ENCODE measurements at places on chromosomes 12 and 14. TPM values are rescaled to one million over a fixed set of nuclear protein-coding genes. Genes with fewer than 3 reads are reported as not detected.

The SCNN1A gene
- total RNA-seq = 1.6 TPM

The SPIC gene
- total RNA-seq = not detected

The GPD1 gene
- total RNA-seq = 0.13 TPM

The TSHR gene
- under 0.01 TPM for total RNA-seq

The JDP2 gene
- total RNA-seq = 122 TPM

The SRP54 gene
- total RNA-seq = 89.1 TPM

The PLEKHG7 gene
- not detected for total RNA-seq

The CCDC196 gene
- total RNA-seq = not detected

The NAV3 gene
- 10.6 TPM for total RNA-seq

The HOXC4 gene
- 2.2 TPM for total RNA-seq

The RIPK3 gene
- 180 TPM for total RNA-seq

The ANO2 gene
- 0.32 TPM for total RNA-seq

The KLRB1 gene
- not detected for total RNA-seq

The SERPINA3 gene
- total RNA-seq = 24.2 TPM

The HPD gene
- total RNA-seq = 3.2 TPM

The MEG3 gene
- total RNA-seq = 501 TPM

The YEATS4 gene
- total RNA-seq = 16.3 TPM

The SOCS2 gene
- total RNA-seq = 26.7 TPM

The TBX5 gene
- 5.5 TPM for total RNA-seq

The LRRC43 gene
- total RNA-seq = 1.0 TPM

The MAP1LC3B2 gene
- total RNA-seq = 0.97 TPM

The ARHGEF40 gene
- total RNA-seq = 30.7 TPM

The SAMD15 gene
- total RNA-seq = 8.5 TPM

The KRT84 gene
- not detected for total RNA-seq

The KLRC3 gene
- 0.22 TPM for total RNA-seq

The DPPA3 gene
- not detected for total RNA-seq

The PSME1 gene
- total RNA-seq = 104 TPM

The BBS10 gene
- 20.0 TPM for total RNA-seq

The HOXC5 gene
- total RNA-seq = 3.3 TPM

The FAM161B gene
- 8.4 TPM for total RNA-seq

The GYS2 gene
- not detected for total RNA-seq

The GPR33 gene
- total RNA-seq = not detected

The CLEC1B gene
- total RNA-seq = not detected

The LHX5 gene
- total RNA-seq = not detected

The RNU4-1 gene
- under 0.01 TPM for total RNA-seq

The SIX4 gene
- 42.6 TPM for total RNA-seq

The PTPRB gene
- total RNA-seq = 0.32 TPM

The CMA1 gene
- total RNA-seq = not detected

The NOS1 gene
- not detected for total RNA-seq

The ACOT4 gene
- total RNA-seq = 2.2 TPM

The DBX2 gene
- total RNA-seq = not detected

The TDRD9 gene
- total RNA-seq = 2.7 TPM

The CCDC85C gene
- total RNA-seq = 7.7 TPM

The NDUFA9 gene
- 70.0 TPM for total RNA-seq

All from articular chondrocyte of knee joint (primary cell).